Body of pancreas (tissue), 4 donors: ENCODE measurements at places on chromosomes 11 and 22. TPM values are rescaled to one million over a fixed set of nuclear protein-coding genes. Genes with fewer than 3 reads are reported as not detected.
A peak's percentile ranks its signal among the peaks of the same experiment; 100 is the strongest.

The RAB39A gene
- total RNA-seq = not detected

- H3K27me3 ChIP-seq = no peaks in the 10 kb centered on the region
- H3K4me3 ChIP-seq = no peak overlapping the region
- no peaks in the 10 kb centered on the region for H3K36me3 ChIP-seq
Observed at GRCh38 chr11:94171693-94172440, 43.2 kb downstream of the PANX1 start.

The RAB3IL1 gene
- total RNA-seq = 11.5 TPM

GRCh38 chr11:34313099-34313517, 44.7 kb downstream of the ABTB2 start:
- H3K4me1 ChIP-seq = peaks cover 6% of the 10 kb centered on the region
- no peaks in the 10 kb centered on the region for H3K36me3 ChIP-seq
- no peaks in the 10 kb centered on the region for H3K27me3 ChIP-seq
- no peak overlapping the region for H3K27ac ChIP-seq
- no peak for DNase-seq
- H3K4me3 ChIP-seq = no peak overlapping the region

DNA sequence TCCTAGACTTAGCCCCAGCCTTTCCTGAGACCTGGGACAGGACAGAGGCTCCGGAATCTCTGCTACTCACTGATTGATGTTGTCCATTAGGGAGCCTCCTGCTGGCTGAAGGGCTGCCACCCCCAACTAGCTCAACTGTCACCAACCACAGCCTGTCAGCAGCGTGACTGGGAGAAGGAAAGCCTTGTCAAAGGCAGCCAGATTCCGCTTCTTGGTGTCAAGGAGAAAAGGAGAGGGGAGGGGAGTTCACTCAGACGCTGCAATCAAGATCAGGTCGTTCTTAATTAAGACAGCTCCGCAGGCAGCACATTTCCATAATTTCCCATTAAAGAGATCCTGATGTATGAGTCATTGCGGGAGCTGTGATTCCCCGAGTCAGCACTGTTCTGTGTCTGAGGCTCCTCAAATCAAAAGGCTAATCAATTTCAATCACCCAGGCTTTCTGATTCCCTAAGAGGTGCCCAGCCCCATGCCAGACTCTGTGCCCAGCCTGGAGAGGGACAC, 152.8 kb upstream of the ZBED5 start:
- H3K4me3 ChIP-seq = no peak overlapping the region
- H3K27me3 ChIP-seq = no peaks in the 10 kb centered on the region

The MS4A7 gene
- total RNA-seq = 10.9 TPM

The SAA4 gene
- total RNA-seq = not detected

DNA sequence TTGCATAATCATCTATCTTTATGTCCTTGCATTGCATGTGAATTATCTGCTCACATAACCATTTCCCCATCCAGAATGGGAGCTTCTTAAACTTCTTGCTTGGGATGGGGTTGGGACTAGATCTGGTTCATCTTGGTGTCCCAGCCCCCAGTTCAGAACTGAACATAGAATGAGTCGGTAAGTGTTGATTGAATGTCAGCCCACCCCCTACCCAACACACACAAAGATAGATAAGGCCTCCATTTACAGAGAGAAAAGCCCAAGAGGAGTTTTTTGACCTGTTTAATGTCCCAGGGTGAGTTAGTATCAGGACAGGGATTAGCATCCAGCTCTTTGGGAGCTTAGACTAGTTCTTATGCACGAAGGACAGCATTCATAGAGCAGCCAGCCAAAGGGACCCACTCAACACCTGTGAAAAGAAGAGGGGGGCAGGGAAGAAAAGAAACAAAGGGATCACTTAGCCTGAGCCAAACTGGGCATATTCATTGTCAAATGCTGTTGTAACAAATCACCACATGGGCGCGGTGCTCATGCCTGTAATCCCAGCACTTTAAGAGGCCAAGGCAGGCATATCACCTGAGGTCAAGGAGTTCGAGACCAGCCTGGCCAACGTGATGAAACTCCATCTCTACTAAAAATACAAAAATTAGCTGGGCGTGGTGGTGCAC, 57.4 kb downstream of the CHRDL2 start:
- no peak overlapping the region for H3K4me3 ChIP-seq
- H3K27ac ChIP-seq = no peak overlapping the region
- DNase-seq = no peak
- H3K27me3 ChIP-seq = no peaks in the 10 kb centered on the region
- peaks cover 10% of the 10 kb centered on the region for H3K4me1 ChIP-seq

GRCh38 chr11:108914981-108915380, 250.1 kb downstream of the DDX10 start:
- no peaks in the 10 kb centered on the region for H3K27me3 ChIP-seq
- DNase-seq = no peak
- H3K4me1 ChIP-seq = no peaks in the 10 kb centered on the region
- no peaks in the 10 kb centered on the region for H3K36me3 ChIP-seq
- no peak overlapping the region for H3K27ac ChIP-seq

DNA sequence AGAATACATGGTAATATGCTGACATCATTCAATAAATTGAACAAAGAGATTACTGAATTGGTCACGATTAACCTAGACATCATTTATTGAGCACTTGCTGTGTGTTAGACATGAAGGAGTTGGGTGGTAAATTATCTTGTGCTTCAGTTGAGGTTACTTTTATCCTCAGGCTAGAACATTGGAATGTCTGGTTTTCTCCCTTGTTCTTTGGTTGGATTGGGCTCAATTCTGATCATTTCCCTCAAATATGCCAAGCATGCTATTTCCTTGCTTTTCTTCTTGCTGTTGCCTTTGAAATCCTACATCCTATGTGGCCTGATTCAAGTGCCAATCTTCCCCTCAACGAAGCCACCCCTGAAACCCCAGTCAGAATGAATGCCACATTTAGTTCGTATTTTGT, 65.8 kb downstream of the DEUP1 start:
- no peak overlapping the region for H3K27ac ChIP-seq
- no peak for DNase-seq
- no peaks in the 10 kb centered on the region for H3K36me3 ChIP-seq
- H3K27me3 ChIP-seq = no peaks in the 10 kb centered on the region
- no peaks in the 10 kb centered on the region for H3K4me1 ChIP-seq
- H3K4me3 ChIP-seq = no peak overlapping the region

The POU2AF1 gene
- total RNA-seq = not detected

DNA sequence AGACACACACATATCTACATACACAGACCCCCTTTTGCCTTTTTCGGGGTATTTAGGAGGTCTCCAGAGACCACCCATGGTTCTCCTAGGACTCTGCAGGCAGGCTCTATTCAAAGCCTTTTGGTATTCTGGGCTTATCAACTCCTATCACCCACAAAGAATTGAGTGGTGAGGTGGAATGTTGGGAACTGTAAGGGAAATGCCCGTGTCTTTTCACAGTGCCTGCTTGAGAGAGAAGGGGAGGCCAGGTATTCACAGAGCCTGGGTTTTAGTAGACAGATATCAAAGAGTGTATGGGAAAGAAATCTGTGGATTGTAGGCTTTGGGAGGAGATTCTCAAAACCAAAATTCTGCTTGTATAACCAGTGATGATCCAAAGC, 44.0 kb upstream of the CSNK2A3 start:
- H3K4me1 ChIP-seq = peaks cover 8% of the 10 kb centered on the region
- no peaks in the 10 kb centered on the region for H3K36me3 ChIP-seq
- no peak overlapping the region for H3K4me3 ChIP-seq
- no peak overlapping the region for H3K27ac ChIP-seq
- no peaks in the 10 kb centered on the region for H3K27me3 ChIP-seq

DNA sequence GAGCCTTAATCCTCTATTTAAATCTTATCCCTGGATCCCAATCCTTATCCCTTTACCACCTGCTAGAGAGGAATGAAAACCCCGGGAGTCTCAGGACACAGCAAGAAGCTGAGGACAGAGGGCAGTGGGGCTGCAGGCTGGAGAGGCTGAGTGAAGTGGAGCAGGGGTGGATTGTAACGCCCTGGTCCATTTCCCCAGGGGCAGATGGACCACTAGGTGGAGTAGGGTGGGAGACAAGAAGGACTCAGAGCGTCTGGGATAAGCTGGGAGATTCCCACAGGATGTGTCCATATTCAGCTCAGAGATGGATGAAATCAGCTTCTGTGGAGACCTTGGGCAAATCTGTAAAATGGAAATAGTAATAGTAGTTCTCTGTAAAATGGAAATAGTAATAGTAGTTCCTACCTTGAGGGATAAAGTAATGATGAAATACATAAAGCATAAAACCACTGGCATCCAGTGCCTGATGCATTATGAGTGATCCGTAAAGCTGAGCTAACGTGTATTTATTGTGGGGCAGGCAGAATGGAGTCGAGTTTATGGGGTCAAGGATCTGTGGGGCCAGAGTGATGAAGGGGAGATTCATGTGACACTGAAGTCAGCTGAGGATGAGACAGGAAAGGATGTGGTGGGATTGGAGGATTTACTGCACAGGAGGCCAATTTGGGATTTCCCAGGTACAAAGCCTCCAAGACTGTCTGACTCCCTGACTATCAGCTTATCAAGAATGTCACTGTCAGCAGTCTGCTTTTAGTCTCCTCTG, 1.9 kb upstream of the ROBO4 start:
- peak overlapping the region; percentile 44 for H3K27ac ChIP-seq
- H3K27me3 ChIP-seq = no peaks in the 10 kb centered on the region

GRCh38 chr11:18461909-18462308, 6.3 kb downstream of the LDHAL6A start:
- H3K27me3 ChIP-seq = no peaks in the 10 kb centered on the region
- no peaks in the 10 kb centered on the region for H3K36me3 ChIP-seq
- H3K4me3 ChIP-seq = no peak overlapping the region
- H3K27ac ChIP-seq = no peak overlapping the region
- no peak for DNase-seq

DNA sequence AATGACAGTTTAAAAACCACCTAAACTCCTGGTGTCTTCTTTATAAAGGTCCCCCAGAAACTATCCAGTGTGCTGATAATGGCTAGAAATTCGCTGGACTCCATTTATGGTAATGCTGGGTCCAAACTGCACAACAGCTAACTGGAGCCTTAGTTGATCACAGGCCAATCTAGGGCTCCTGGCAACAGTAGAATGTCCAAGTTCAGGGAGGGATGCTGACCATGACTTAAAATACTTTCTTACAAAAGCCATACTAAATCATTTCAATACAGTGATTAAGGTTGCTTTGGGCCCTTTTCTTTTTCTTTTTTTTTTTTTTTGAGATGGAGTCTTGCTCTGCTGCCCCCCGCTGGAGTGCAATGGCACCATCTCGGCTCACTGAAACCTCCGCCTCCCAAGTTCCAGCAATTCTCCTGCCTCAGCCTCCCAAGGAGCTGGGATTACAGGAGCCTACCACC, 14.5 kb upstream of the GAB2 start:
- DNase-seq = peak; percentile 45
- no peaks in the 10 kb centered on the region for H3K36me3 ChIP-seq
- peaks cover 9% of the 10 kb centered on the region for H3K4me1 ChIP-seq
- no peak overlapping the region for H3K27ac ChIP-seq
- H3K27me3 ChIP-seq = no peaks in the 10 kb centered on the region
- H3K4me3 ChIP-seq = no peak overlapping the region

The MAPK12 gene
- total RNA-seq = 4.6 TPM

DNA sequence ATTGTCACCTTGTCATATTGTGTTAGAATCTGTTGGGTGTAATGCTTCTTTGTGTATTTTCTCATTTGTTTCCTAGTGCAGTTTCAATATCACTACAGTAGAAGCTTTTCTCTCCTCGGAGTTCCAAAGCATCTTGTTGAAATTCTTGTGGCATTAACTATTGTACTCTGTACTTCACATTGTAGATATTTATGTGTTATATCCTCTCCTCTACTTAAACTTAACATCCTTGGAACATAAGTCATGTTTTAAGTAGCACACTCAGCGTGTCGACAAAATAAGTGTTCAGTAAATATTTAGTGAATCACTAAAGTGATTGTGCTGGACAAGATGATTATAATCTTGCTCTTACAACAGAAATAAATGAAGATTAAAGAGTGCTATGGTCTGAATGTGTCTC, 201.7 kb downstream of the ARHGAP42 start:
- H3K27me3 ChIP-seq = no peaks in the 10 kb centered on the region
- no peak overlapping the region for H3K27ac ChIP-seq
- H3K4me1 ChIP-seq = no peaks in the 10 kb centered on the region
- no peak overlapping the region for H3K4me3 ChIP-seq
- DNase-seq = no peak
- H3K36me3 ChIP-seq = no peaks in the 10 kb centered on the region

- peak; percentile 81 for DNase-seq
- no peaks in the 10 kb centered on the region for H3K36me3 ChIP-seq
- peak overlapping the region; percentile 40 for H3K27ac ChIP-seq
- no peak overlapping the region for H3K4me3 ChIP-seq
- H3K4me1 ChIP-seq = no peaks in the 10 kb centered on the region
- no peaks in the 10 kb centered on the region for H3K27me3 ChIP-seq
Observed at GRCh38 chr11:61602775-61603569, 22.1 kb upstream of the SYT7 start.

- no peaks in the 10 kb centered on the region for H3K27me3 ChIP-seq
- no peak for DNase-seq
- no peak within 1 kb of the TSS for H3K4me3 ChIP-seq
- H3K36me3 ChIP-seq = no peaks in the 10 kb centered on the region
Observed at GRCh38 chr22:40679249-40679963, at the start of gene MCHR1. Gene MCHR1 (plus strand): TSS chr22:40679484. CDS start chr22:40679653, 169 bp downstream.
